Motor neuron (in vitro differentiated cells): ENCODE measurements at places on chromosomes 16 and 17.
A peak's percentile ranks its signal among the peaks of the same experiment; 100 is the strongest.

DNA sequence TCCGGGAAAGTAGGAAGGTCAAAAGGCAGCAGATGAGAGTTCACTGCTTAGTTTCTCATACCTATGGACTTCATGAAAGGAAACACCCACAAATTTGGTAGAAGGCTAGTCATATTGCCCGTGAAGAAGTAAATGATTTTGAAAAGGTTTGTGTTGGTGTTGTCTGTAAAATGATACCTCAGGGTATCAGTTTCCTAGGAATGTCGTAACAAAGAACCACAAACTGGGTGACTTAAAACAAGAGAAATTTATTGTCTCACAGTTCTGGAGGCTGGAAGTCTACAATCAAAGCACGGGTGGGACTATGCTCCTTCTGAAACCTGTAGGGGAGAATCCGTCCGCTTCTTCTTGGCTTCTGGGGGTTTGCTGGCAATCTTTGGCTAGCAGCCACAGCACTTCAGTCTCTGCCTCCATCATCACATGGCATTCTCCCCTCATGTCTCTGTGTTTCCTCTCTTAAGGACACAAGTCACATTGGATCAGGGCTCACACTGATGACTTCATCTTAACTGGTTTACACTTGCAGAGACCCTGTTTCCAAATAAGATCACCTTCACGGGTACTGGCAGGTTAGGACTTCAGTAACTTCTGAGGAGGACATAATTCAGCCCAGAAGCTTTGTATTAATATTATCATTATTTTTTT is 2.0 kb upstream of the NAE1 start:
- no peak for ATAC-seq

GRCh38 chr17:20097330-20097729 is 88.2 kb downstream of the SPECC1 start:
- ATAC-seq, result no peak

- peak; percentile 48 for ATAC-seq
Measured at GRCh38 chr17:82356845-82357355, 2.1 kb upstream of the TEX19 start.

GRCh38 chr17:28737770-28738679 is 5.8 kb upstream of the TRAF4 start:
- no peak for ATAC-seq

- ATAC-seq, result no peak
Measured at GRCh38 chr16:50842013-50842505, 100.2 kb downstream of the CYLD start.

GRCh38 chr17:81002409-81003361 is 11.0 kb downstream of the CHMP6 start:
- no peak for ATAC-seq

- ATAC-seq, result no peak
Measured at GRCh38 chr16:54939029-54939346, 8.3 kb downstream of the IRX5 start.

DNA sequence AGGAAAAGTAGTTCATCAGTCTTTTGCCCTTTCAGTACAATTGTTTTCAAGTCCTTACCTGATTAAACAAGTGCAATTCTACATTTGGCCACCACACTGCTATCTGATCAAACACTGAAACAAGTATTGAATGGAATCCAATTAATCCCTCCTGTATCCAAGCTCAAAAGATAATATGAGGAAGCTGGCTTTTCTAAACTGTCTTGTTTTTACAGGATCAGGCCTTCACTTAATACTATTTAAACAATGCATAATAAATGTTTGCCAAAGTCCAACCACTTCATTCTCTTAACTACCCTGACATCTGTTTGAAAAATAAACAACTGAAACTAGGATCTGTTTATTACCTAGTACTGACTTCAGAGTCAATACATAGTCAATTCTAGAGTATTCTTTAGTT is 131.6 kb downstream of the MRTFB start:
- no peak for ATAC-seq

- ATAC-seq, result no peak
Measured at GRCh38 chr16:9264067-9264466, 172.6 kb downstream of the HAPSTR1 start.

GRCh38 chr17:36072431-36073121 is 8.5 kb downstream of the CCL18 start:
- no peak for ATAC-seq

DNA sequence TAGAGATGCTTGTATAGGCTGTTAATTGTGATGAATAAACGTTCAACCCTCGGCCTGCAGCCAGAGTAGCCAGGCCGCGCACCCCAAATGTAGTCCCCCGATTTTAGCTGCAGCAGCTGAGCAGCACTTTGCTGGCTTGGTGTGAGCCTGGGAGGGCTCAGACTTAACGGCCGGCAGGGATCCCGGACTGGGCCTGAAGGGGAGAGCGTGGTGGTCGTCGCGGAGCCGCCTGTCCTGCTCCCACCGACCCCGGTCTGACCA is 11.9 kb downstream of the ZNF629 start:
- no peak for ATAC-seq

DNA sequence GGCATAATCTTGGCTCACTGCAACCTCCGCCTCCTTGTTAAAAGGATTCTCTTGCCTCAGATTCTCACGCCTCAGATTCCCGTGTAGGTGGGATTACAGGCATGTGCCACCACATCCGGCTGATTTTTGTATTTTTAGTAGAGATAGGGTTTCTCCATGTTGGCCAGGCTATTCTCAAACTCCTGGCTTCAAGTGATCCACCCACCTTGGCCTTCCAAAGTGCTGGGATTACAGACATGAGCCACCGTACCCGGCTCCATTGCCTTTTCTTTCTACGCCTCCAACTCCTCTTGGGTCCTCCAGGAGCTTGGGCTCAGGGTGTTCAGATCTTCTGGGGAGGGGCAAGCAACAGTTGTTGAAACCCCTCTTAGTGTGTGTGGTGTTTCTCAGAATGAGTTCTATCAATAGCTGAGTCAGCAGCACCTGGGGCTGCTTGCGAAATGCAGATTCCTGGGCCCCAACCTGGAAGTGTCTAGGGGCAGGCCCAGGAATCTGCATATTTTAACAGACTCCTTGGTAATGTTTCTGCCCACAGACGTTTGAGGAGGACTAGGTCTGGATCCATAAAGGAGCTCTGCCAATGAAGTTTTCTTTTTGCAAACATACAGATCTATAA is 31.4 kb downstream of the SEC14L5 start:
- no peak for ATAC-seq

DNA sequence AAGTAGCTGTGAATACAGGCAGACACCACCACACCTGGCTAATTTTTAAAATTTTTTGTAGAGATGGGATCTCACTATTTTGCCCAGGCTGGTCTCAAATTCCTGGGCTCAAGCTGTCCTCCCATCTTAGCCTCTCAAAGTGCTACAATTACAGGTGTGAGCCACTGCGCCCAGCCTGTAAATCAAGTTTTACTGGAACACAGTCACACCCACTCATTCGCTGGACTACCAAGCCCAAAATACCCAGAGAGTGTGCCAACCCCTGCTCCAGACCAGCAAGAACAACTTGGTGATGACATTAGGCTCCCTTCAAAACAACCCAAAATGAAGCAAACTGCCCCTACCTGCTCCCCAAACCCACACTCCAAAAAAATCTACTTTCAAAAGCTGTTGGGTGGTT is 36.0 kb downstream of the TVP23A start:
- ATAC-seq, result no peak

GRCh38 chr16:5412731-5413130 is 315.1 kb upstream of the EEF2KMT start:
- no peak for ATAC-seq

DNA sequence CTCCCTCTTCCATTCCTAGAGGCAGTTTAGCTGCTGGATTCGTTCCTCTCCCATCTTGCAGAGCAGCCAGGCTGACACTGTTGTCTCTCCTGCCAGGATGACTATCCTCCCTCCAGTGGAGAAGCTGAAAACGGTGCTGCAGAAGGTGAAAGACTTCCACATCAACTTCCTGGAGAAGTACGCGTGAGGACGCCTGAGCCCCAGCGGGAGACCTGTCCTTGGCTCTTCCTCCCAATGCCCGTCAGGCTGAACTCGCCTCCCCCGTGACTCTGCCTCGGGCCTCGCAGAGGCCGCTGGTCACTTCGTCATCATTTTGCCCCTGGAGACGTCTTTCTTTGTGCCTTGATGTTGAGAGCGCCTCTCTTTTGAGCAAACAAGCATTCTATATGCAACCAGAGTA is 44.6 kb downstream of the GPT2 start:
- ATAC-seq, result no peak

- no peak for ATAC-seq
Measured at GRCh38 chr17:29726715-29727252, 104.1 kb upstream of the CORO6 start.

DNA sequence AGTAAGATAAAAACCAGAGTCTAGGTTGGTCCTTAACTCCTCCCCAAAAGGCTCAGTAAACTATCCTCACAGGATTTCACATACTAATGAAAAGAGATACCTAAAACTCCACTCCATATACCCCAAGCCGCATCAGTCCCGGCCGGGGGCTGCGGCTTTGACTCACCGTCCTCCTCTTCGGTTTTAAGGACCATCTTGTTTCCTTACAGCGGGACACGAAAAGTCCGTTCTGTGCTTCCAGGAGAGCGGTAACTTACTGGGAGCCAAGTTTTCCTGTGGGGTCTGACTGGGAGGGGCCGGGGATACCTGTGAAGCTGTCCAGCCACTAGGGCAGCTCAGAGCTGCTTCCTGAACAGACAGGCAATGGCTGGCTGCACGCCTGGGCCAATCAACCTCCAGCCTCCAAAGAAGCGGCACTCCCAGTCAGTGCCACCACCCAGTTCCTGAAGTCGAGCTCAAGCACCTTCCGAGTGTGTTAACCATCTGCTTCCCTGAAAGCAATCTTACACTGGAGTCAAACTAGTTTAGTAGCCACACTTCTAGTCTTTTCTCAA is 45.5 kb downstream of the CYTH1 start:
- ATAC-seq, result no peak

GRCh38 chr17:40218006-40218739 is 931 bp upstream of the WIPF2 start:
- no peak for ATAC-seq

DNA sequence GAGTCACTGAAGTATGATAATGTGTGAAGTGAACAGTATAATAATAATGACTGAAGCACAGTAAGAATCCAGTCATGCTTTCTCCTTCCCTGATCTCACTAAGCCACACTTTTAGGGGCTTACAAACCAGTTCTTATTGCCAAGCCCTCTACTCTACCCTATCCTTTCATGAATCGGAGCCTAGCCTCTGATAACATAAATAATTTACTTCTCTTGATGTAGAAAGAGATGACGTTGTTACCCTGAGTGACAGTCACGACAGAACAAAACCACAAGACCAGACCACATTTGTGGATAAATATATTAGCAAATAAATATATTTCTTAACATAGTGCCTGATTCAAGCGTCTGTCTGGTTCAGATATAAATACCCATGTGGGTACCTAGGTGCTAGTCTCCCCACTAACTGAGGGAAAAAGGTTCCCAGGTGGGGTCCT is 1.4 kb upstream of the SUPT4H1 start:
- ATAC-seq, result no peak

DNA sequence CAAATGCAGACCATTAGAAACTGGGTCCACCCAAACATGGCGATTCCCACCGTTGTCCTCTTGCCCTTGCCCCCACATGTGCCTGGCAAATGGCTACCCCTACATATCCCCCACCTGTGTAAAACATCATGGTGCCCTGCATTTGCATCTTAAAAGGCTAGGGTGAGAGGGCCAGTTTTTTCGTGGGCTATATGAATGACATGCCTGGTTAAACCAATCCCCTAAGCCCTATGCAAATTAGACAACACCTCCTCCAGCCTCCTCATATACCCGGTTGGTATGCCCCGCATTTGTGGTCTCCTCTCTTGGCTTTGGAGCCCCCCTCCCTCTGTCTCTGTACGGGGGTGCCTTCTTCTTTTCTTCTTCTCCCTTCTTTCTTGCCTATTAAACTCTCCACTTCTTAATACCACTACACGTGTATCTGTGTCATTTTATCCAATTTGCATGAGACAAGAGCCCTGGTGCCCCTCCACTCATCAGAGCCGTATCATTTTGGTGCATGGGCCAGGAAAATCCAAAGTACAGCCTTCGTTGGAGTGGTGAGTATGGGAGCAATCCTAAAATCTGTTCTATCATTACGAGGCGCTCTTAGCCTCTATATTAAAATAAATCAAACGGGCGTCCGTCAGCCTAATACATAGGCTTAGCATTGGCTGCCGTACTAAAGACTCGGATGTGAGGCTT is 30.1 kb downstream of the QPRT start:
- peak; percentile 38 for ATAC-seq

- peak; percentile 15 for ATAC-seq
Measured at GRCh38 chr17:9419932-9420453, 155.6 kb downstream of the STX8 start.

DNA sequence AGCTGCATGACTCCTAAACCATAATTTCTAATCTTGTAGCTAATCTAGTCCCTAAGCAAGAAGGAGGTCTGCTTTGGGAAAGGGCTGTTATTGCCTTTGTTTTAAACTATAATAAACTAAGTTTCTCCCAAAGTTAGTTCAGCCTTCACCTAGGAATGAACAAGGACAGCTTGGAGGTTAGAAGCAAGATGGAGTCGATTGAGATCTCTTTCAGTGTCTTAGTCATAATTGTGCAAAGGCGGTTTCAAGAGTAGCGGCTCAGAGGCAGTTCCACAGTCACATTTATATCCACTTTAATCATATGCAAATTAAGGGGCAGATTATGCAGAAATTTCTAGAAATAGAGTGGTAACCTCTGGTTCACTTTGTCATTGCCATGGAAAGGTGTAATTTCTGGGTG is 17.4 kb downstream of the DRC7 start:
- no peak for ATAC-seq

DNA sequence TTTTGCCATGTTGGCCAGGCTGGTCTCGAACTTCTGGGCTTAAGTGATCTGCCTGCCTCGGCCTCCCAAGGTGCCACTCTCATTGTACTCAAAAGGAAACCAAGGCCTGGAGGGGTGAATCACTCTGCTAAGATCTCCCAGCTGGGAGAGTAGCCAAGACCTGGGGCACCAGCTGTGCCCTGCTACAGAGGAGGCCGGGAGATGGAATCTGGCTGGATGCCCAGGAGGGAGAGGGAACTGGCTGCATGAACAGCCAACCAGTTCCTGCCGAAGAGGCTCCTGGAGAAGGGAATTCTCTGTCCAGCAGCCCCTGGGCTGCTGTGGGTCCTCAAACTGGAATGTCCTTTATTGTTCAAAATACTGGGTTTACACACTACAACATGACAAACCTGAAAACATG is 238.7 kb upstream of the CIBAR2 start:
- ATAC-seq, result peak; percentile 75

DNA sequence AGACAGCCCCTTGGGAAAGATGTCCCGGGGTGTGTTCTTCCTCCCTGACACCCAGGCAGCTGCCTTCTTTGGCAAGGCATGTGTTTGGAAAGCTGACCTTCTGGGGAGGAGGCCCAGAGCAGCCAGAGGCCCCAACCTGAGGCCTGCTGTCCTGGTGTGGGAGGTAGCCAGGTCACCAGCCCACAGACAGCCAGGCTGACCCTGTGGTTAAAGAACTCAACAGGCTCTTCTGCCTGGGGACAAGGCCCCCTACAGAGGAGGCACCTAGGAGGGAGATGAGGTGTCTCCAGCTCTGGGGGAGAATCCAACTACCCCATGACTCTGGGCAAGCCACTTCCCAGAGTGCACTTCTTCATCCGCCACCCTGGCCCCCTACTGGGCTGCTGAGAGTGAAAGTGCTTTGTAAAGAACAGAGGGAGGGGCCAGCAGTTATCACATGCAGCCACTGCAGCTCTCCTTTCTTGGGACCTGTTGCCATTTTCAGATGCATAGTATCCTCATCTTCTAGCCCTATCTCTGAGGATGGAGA is 13.1 kb upstream of the SREBF1 start:
- ATAC-seq, result peak; percentile 52

- ATAC-seq, result no peak
Measured at GRCh38 chr16:89583895-89584644, 8.5 kb downstream of the CPNE7 start.
